Tibial nerve (tissue), 4 donors: ENCODE measurements at places on chromosomes 1 and 21. TPM values are rescaled to one million over a fixed set of nuclear protein-coding genes. Genes with fewer than 3 reads are reported as not detected.

DNA sequence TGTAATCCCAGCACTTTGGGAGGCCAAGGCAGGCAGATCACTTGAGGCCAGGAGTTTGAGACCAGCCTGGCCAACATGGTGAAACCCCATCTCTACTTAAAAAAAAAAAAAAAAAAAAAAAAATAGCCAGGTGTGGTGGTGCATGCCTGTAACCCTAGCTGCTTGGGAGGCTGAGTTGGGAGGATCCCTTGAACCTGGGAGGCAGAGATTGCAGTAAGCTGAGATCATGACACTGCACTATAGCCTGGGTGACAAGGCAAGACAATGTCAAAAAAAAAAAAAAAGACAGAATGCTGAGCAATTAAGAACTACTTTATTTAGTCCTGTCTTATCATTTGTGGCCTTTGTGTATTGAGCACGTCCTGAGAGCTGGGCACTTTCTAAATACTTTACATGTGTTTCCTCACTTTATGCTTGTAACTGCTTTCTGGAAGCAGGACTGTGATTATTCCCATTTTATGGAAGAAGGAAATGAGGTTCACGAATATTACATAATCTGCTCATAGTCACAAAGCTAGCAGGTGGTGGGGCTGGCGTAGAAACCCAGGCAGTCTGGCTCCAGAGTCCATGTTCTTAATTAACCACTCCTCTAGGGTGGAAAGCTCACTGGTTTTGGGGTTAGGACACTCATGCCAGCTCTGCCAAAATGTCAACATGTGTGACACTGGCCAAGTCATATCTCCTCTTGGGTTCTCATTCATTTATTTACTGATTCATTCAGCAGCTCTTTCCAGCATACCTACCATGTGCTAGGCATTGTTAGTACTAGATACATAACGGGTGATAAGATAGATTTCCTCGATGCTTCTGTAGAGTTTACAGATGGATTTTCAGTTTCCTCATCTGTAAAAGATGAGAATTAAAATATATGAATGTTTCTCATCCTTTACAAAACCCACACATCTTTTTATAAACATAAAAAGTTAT, 57.7 kb downstream of the DDR2 start:
- H3K27ac ChIP-seq, result peak overlapping the region; percentile 26
- no peaks in the 10 kb centered on the region for H3K27me3 ChIP-seq
- no peak overlapping the region for H3K4me3 ChIP-seq
- no peaks in the 10 kb centered on the region for H3K36me3 ChIP-seq

DNA sequence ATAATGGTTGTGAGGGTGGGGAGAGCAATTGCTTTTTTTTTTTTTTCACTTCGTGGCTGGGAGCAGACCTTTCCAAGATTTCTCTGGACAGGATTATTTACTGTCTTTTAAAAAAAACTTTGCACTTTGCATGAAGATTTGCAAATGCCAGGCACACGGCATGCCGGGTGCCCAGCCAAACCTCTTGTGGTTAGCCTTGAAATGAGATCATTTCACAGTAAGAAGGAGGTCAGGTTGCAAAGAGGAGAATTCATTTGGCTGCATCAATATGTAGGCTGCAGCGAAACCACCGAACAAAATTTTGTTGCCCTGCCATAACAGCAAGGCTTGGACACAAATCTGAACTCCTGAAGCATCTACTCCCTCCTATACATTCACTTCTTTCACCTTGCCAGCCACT, 36.5 kb upstream of the KCND3 start:
- no peaks in the 10 kb centered on the region for H3K27me3 ChIP-seq
- H3K27ac ChIP-seq, result no peak overlapping the region
- no peak for DNase-seq
- H3K36me3 ChIP-seq, result no peaks in the 10 kb centered on the region

GRCh38 chr1:17434016-17434415, 5.5 kb downstream of the RCC2 start:
- DNase-seq, result no peak
- H3K4me1 ChIP-seq, result peaks cover 11% of the 10 kb centered on the region
- H3K27ac ChIP-seq, result no peak overlapping the region
- H3K36me3 ChIP-seq, result no peaks in the 10 kb centered on the region
- no peak overlapping the region for H3K4me3 ChIP-seq
- no peaks in the 10 kb centered on the region for H3K27me3 ChIP-seq

GRCh38 chr1:178126261-178126660, 32.4 kb downstream of the RASAL2 start:
- no peak for DNase-seq
- no peaks in the 10 kb centered on the region for H3K4me1 ChIP-seq
- no peak overlapping the region for H3K4me3 ChIP-seq
- no peaks in the 10 kb centered on the region for H3K27me3 ChIP-seq
- H3K36me3 ChIP-seq, result no peaks in the 10 kb centered on the region

DNA sequence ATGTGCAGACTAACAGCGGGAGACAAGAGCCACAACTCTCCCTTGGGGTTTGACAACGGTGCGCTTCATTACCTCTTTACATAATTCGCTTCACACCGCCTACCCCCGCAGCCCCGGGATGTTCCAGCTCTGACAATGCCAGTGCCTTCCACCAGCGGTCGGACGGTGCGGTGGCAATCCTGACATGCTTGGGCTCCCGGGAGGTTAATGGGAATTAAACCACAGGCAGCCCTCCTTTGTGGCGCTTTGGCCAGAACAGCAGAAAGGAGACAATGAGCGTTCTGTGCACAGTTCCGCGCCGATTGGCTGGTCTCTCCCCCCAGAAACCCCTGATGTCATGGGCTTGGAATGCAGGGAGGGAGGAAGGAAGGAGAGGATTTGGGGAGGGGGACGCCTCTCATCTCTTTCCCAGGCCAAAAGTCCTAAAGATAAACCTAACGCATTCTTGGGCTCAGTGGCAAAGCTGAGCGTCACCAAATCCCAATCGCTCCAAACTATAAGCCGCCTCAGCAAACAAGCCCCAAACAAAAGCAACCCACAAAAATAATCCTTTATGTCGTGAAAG, 1.3 kb downstream of the CNN3 start:
- H3K27me3 ChIP-seq, result no peaks in the 10 kb centered on the region
- peak; percentile 83 for DNase-seq
- H3K36me3 ChIP-seq, result no peaks in the 10 kb centered on the region
- peak overlapping the region; percentile 95 for H3K4me3 ChIP-seq
- no peaks in the 10 kb centered on the region for H3K4me1 ChIP-seq

The FCAMR gene
- not detected for total RNA-seq
